Cerebellar nuclear complex (tissue), 1 donor: ENCODE measurements at places on chromosomes 2 and 18.

DNA sequence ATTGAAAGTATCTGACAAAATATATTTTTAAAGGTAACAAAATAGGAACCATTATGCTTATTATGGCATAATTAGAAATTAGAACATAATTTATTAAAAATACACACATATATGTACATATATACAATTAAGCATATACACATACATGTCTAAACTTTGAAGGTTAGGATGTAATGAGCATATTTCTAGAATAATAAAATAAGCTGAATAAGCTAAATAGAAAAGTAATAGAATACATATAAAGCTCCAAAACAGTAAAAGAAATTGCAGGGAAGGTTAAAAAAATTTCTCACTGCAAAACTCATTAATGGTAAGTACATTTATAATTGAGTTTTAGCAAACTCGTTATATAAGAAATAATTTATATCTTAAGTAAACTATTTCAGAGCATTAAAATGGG, 1561.5 kb upstream of the ZEB2 start:
- DNase-seq: no peak

DNA sequence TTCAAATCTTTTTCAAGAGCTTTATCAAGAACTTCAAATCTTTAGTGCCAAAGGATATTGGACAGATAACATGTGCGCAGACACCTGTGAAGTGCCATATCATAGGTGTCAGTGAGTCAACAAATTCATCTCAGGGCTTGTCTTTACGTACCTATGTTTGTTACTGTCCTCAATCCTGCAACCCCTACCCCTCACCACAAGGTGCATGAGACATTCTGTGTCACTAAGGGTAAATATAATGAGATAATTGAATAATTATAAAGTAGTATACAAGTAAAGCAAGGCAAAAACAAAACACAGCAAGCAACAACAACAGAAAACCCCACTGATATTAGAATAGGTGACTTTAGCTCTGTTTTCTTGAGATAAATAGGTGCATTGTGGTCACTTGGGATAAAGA, 1495.8 kb upstream of the TMEFF2 start:
- no peak for DNase-seq

GRCh38 chr2:237092920-237093781, 7.5 kb downstream of the COPS8 start:
- no peak for DNase-seq

- no peak for DNase-seq
These were observed at the start of gene RNPEPL1 for GRCh38 chr2:240567872-240568677. RNPEPL1 (plus strand) TSS chr2:240568484; CDS start chr2:240568587, 103 bp downstream.

DNA sequence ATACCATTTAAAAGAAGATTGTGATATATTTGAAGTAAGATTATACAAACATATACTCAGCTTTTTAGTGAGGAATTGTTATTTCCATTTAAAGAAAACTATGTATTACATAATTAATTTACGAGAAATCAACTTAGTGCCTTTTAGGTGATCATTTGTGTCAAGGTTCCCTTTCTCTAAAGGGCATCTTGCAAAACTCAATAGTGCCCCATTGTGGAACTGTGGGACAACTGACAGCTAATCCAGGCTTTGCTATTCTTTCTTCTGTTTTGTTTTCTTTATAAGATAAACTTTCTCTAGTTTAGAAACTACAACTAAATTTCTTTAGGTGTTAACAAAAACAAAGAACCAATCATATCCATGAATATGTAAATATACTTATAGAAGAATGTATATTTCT, 24.3 kb upstream of the VIT start:
- DNase-seq: no peak

DNA sequence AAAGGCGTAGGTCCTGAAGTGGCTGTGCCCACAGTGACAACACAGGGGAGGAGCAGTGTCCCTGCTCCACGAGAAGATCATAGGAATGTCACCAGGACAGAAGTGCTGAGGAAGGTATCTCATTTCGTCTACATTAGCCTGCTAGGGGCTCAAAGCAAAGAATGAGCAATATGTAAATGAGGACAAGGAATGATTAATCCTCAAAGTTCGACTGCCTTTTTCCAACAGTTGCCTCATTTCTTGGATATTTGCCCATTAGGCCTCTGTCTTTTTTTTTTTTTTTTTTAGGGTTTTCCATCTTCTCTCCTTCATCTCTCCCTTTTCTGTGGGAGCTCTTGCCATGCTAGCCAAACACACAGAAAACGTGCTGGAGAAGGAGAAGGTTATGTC, 105.2 kb upstream of the ARHGAP28 start:
- DNase-seq: no peak
